Activated T-cell treated with anti-CD3 and anti-CD28 coated beads, Interleukin-2, amount 50 U/mL, for 72 hours (primary cell): ENCODE measurements at places on chromosomes 6 and 20.

- no peaks in the 10 kb centered on the region for H3K36me3 ChIP-seq
- H3K27me3 ChIP-seq: peaks cover 53% of the 10 kb centered on the region
- no peak overlapping the region for H3K4me3 ChIP-seq
- no peak overlapping the region for H3K27ac ChIP-seq
These were observed 39.6 kb upstream of the BLCAP start for GRCh38 chr20:37567331-37567665.

DNA sequence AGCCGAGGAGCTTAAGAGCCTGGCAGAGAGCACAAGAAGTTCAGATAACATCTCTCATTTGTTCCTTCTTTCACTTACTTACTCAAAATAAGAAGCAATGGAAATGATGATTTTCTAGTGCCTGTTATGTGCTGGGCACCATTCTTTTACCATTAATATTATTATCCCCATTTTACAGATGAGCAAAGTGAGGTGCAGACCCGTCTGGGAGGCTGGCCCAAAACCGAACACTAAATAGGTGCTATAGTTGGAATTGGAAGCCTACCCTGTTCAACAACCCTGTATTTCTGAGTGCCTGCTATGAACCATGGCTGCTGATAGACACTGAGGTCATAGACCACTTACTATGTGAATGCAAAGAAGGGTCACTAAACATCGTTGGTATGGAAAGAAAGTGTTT is 25.0 kb upstream of the MTRF1L start:
- no peak for DNase-seq
- no peaks in the 10 kb centered on the region for H3K36me3 ChIP-seq
- H3K4me1 ChIP-seq: peaks cover 10% of the 10 kb centered on the region
- H3K27me3 ChIP-seq: peaks cover 36% of the 10 kb centered on the region
- no peak overlapping the region for H3K27ac ChIP-seq

DNA sequence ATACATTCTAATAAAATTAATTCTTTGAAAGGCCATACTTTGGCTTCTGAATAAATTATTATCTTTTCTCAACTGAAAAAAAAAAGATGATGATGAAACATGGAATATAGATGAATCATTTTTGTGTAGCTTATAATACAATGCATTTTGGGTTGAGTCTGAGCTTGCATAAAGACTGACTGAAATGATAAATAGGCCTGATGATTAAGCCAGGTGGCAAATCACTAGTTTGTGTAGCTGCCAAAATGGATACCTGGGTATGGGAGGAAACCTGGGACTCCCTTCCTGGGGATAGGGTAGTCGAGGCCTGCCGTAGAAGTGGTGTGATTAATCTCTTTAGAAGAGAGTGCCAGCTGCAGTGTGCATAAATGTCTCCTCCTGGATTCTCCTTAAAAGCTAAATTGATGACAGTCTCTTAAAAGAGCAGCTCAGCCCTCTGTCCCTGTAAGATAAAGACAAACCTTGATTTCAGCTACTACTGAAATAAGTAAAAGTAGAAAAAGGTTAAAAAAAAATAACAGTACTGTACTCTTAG is 275.1 kb downstream of the GRIK2 start:
- H3K36me3 ChIP-seq: no peaks in the 10 kb centered on the region
- no peak for DNase-seq
- no peaks in the 10 kb centered on the region for H3K27me3 ChIP-seq
- no peak overlapping the region for H3K4me3 ChIP-seq

DNA sequence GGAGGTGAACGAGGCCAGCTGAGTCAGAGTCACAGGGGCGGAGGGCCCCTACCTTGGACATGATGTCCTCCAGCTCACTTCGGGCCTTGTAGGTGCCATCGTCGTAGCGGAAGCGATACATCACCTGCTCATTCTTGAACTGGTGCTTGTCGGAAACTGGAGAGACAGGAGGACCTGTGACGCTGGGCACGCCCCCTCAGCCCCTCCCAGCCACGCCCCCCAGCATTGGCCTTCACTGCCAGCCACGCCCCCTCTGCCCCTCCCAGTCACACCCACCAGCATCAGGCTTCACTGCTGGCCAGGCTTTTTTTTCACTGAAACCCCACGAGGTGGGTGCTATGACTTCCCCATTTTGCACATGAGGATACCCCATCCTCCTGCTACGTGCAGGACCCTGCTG is 148.2 kb downstream of the PREX1 start:
- no peaks in the 10 kb centered on the region for H3K4me1 ChIP-seq
- H3K27me3 ChIP-seq: no peaks in the 10 kb centered on the region
- H3K27ac ChIP-seq: no peak overlapping the region
- DNase-seq: peak; percentile 15
- H3K36me3 ChIP-seq: peaks cover 4% of the 10 kb centered on the region
- H3K4me3 ChIP-seq: no peak overlapping the region

DNA sequence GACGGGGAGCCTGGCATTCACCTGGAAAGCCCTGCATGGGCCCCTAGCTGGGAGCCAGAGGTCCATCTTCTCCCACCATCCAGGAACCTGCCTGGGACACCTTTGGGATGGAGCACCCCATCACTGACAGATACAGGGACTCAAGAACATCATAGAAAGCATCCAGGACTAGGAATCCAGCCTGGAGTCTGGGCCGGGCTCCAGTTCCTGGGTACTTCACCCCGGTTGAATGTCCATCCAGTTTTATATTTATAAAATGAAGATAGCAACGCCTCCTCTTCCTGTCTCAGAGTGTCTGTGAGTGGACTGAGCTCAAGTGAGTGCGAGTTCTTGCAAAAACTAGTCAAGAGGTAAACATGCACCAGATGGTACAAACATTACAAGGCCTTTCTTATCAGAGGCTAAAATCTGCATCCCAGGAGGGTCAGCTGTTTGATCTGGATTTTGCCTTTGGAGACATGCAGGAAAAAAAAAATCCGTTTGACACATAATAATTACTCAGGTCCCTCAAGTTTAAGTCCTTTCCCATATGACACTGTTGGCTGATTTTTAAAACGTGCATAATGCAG is 27.4 kb downstream of the ZC3H12D start:
- H3K27me3 ChIP-seq: no peaks in the 10 kb centered on the region
- no peak for DNase-seq
- H3K4me1 ChIP-seq: peaks cover 25% of the 10 kb centered on the region
- peak overlapping the region; percentile 9 for H3K27ac ChIP-seq
- H3K4me3 ChIP-seq: no peak overlapping the region

DNA sequence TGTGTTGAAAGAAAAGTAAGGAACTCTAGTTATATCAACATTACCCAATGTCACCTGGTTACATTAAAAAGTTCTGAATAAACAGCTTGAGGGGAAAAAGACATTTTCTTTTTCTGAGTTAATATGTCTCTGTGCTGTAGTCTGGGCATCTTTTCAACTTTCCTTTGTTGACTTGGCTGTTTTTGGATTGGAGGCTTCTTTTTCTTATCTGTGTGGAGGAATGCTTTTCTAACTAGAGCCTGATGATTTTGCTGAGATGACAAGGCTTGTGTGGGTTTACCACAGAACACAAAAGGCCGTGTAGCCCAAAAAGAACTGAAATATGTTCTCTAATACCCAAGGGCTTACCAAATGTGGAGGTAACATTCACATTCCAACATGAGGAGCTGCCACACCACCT is 161.8 kb downstream of the KCNQ5 start:
- no peaks in the 10 kb centered on the region for H3K4me1 ChIP-seq
- H3K27ac ChIP-seq: no peak overlapping the region
- DNase-seq: no peak
- H3K27me3 ChIP-seq: no peaks in the 10 kb centered on the region
- H3K4me3 ChIP-seq: no peak overlapping the region

GRCh38 chr20:57092112-57092899 is 174.1 kb downstream of the BMP7 start:
- DNase-seq: peak; percentile 60
- no peaks in the 10 kb centered on the region for H3K36me3 ChIP-seq
- peaks cover 12% of the 10 kb centered on the region for H3K27me3 ChIP-seq
- H3K27ac ChIP-seq: no peak overlapping the region

DNA sequence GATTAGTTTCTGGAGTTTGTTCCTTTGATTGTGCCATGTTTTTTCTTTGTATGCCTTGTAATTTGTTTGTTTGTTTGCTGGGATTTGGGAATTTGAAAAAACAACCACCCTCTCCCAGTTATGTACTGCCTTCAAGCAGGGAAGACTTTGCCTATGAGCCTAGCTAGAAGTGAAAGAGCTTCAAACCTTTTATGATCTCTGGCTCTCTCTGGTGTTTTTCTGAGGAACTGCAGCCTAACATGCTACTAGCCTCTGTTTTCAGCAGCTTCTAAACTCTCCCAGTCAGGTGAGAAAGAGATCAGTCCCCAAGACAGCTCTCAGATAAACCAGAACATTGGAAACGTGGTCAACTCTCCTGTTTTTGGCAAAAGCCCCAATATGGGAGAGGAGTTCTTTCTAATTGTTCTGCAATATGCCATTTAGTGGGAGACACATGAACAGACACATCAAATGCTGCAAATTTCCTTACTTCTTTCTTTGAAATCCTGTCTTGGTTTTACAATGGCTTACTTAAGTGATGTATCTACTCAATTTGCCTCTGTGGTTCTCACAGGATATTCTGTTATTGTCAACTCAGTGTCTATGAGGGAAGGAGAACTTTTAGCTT is 58.9 kb upstream of the SERINC1 start:
- no peak overlapping the region for H3K27ac ChIP-seq
- H3K27me3 ChIP-seq: peaks cover 20% of the 10 kb centered on the region
- peaks cover 2% of the 10 kb centered on the region for H3K36me3 ChIP-seq
- peak; percentile 62 for DNase-seq
- H3K4me3 ChIP-seq: no peak overlapping the region

DNA sequence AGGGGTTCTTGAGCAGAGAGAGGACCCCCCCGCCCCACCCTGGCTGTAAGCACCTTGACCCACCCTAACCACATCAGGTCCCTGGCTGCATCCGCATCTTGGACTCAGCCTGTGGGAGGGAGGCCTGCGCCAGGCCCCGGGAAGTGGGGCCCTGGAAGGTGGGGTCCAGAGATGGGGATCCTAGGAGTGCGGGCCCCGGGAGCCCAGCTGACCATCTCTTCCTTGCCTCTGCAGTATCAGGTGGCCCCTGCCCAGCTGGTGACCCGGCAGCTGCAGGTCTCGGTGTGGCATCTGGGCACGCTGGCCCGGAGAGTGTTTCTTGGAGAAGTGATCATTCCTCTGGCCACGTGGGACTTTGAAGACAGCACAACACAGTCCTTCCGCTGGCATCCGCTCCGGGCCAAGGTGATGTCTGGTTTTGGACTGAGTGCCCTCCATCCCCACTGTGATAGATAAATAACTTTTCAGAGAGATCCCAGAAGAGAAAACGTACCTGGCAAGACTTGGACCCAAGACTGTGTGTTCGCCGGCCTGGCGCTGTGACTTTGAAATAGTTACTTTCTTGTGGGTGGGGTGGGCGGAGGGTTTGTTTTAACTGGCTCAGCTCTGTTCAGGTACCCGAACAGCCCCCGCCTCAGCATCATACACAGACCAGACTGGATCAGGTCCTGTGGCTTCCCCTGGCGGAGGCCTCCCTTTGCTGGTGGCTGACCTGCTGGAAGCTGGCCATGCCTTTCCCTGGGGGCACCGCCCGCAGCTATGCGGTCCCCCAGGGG is 62.0 kb downstream of the EZR start:
- DNase-seq: no peak
- no peaks in the 10 kb centered on the region for H3K4me1 ChIP-seq
- peaks cover 37% of the 10 kb centered on the region for H3K36me3 ChIP-seq
- H3K27ac ChIP-seq: no peak overlapping the region
- no peak overlapping the region for H3K4me3 ChIP-seq

DNA sequence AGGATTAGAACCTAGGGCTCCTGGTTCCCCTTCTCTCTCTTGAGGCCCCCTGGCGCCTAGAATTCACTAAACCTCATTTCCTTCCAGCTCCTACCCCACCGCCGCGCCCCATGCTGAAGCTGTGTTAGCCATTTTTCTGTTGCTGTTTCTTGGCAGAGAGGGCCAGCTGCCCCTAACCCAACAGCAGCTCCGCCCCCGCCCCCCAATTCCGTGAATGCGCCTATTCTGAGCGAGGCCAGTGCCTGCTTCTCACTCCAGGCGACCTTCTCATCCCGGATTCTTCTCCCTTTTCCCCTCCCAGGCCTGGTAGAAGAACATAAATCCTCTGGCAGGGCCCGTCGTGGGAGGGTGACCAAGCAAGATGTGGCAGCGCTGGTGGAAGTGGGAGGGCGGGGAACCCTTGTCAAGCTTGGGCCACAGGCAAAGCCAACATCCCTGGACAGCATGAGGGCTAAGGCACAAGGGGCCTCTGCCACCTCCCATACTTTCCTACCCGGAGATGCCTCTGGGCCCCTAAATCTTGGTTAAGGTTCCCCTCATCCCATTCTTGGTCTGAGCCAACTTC is 518 bp downstream of the RBPJL start:
- H3K27ac ChIP-seq: no peak overlapping the region
- peaks cover 5% of the 10 kb centered on the region for H3K36me3 ChIP-seq
- DNase-seq: no peak
- peaks cover 78% of the 10 kb centered on the region for H3K27me3 ChIP-seq
- peaks cover 27% of the 10 kb centered on the region for H3K4me1 ChIP-seq

DNA sequence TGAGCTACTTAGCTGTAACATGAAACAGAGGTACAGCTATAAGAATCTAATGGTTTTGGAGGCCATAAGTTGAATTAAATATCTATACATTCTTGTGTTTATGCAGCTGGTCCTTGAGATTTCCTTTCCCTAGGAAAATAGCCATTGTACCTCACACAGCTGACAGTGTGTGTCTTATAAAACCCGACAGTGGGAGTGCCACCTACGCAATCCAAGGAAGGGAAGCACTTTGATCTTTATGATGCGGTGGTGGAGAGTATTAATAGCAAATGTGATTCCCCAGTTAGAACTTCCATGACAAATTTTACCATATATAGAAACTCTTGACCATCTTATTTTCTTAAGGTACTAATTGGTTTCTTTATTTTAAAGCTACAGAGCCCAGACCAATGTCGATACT is 149.5 kb downstream of the TMEM200A start:
- DNase-seq: no peak
- H3K36me3 ChIP-seq: peaks cover 16% of the 10 kb centered on the region
- H3K27me3 ChIP-seq: no peaks in the 10 kb centered on the region
- no peak overlapping the region for H3K4me3 ChIP-seq
- H3K27ac ChIP-seq: peak overlapping the region; percentile 99

DNA sequence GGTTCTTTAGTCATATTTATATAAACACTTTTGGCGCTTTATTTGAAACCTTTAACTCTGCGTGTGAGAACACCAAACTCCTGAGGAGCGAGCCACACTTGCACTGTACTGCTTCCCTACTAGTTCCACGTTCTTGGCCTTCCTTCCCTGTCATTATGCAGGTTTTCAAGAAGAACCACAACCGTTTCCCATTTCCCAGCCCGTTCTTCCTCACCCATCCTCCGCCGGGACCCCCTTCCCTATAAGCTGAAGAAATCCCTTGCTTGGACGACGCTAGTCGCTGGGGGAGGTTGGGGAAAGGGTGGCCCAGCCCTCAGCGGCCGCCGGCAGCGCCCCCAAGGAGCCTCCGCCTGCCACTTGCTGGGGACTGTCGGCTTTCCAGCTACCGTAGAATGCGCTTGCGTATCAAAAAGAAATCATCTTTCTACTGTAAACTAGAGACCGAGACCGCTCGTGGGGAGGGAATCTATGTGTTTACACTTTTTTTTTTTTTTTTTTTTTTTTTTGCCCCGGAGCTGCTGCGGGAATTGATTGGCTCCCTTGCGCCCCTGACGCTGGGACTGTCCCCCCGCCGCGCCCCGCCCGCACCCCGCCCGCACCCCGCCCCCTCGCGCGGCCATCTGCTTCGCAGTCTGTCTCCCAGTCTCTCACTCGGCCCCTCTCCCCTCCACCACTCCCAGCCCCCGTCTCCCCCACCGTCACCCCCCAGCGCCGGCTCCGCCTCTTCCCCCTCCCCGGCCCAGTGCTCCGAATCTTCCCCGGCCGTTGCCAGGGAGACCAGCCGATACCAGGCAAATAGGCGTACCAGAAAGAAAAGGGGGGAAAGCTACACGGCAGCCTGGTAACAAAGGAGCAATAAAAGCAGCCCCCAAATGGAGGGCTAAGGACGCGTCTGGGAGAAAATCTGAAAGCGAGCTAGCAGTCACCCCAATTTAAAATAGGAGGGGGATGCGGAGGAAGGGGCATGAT is 2.3 kb upstream of the MARCKS start:
- DNase-seq: peak; percentile 28
- peaks cover 3% of the 10 kb centered on the region for H3K36me3 ChIP-seq
- H3K4me1 ChIP-seq: no peaks in the 10 kb centered on the region
- H3K4me3 ChIP-seq: peak overlapping the region; percentile 69
